ENCODE measurements at places on chromosomes 1 and 21. TPM values are rescaled to one million over a fixed set of nuclear protein-coding genes. Genes with fewer than 3 reads are reported as not detected.

IFI44L gene
- total RNA-seq, result 16.1 TPM

DNA sequence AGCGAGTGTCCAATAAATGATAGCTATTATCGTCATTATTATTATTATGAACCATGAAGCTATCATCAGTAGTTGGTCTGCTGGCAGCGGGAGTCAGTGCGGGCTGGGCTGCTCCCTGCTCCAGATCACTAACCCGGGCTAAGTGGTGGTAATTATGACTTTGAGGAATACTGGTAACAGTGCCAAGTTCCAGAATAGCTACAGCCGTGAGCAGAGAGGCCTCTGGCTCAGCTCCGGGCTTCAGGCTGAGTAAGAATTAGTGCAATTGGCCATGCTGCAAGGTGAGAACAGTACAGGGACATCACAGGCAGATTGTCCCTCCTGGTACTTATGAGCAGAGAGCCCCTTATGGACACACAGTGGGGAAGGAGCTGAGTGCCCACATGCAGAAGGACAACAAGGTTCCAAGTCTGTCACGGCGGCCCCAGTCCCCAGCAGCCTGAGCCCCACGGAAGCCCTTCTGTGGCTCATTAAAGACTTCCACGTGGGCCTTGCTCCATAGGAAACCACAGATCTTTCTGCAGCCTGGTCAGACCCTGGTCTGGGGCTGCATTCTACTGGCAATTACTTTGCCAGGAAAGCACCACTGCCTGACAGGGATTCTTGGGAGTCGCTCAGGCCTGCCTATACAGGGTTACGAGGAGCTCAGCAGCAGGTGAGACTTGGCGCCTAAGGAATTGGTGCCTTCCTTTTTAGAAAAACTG is 235.1 kb downstream of the RRAGC start:
- DNase-seq, result no peak

GRCh38 chr1:64920941-64921589 is 45.3 kb downstream of the JAK1 start:
- no peak for DNase-seq

SMYD3 gene
- total RNA-seq, result 334 TPM

NBPF9 gene
- total RNA-seq, result 17.1 TPM

- peak; percentile 86 for DNase-seq
Measured at GRCh38 chr1:216600730-216601609, 122.3 kb downstream of the ESRRG start.

- DNase-seq, result no peak
Measured at GRCh38 chr1:58861506-58861905, 77.7 kb upstream of the JUN start.

DNA sequence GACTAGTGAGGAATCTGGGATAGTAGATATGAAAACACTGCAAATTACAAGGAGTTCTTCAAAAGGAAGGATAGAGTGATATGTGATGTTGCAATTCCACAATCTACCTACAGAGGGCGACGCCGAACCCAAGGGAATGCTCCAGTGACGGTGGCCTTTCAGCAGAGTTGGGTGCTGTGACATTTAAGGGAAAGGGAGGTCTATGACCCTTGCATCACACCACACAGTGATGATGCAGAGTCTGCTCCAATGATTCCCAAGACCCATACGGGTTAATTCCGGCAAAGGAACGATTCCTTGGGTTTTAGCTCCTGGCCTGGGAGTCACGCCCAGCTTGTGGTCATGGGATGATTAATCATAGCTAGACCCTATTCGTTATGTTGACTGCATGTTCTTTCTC is 123.0 kb upstream of the IGSF21 start:
- DNase-seq, result peak; percentile 14

Measured in NCI-H460 (cell line).